ENCODE measurements at places on chromosomes 1 and 21. TPM values are rescaled to one million over a fixed set of nuclear protein-coding genes. Genes with fewer than 3 reads are reported as not detected.

Gene AADACL4
- not detected for total RNA-seq

Gene MSH4
- total RNA-seq = 0.59 TPM

Gene PTCH2
- 0.05 TPM for total RNA-seq

Gene OR2T35
- total RNA-seq = not detected

Gene SH3BGR
- 3.0 TPM for total RNA-seq

Gene SGIP1
- 4.4 TPM for total RNA-seq

Gene ACTA1
- 0.14 TPM for total RNA-seq

Gene CFAP45
- total RNA-seq = 0.55 TPM

Gene LRRN2
- not detected for total RNA-seq

Gene AKR7A3
- 0.28 TPM for total RNA-seq

Gene BARHL2
- not detected for total RNA-seq

Gene AXDND1
- 0.30 TPM for total RNA-seq

Gene MSTO1
- 29.7 TPM for total RNA-seq

Gene SLC1A7
- total RNA-seq = not detected

Gene KDM1A
- total RNA-seq = 121 TPM

Gene ALPL
- total RNA-seq = 0.30 TPM
